ENCODE measurements at places on chromosomes 16 and 17. TPM values are rescaled to one million over a fixed set of nuclear protein-coding genes. Genes with fewer than 3 reads are reported as not detected.

SEZ6 gene
- total RNA-seq = 105 TPM

HS3ST2 gene
- 5.9 TPM for total RNA-seq

MT3 gene
- total RNA-seq = 5.6 TPM

CIAPIN1 gene
- 73.6 TPM for total RNA-seq

CDH8 gene
- 37.2 TPM for total RNA-seq

SNAI3 gene
- total RNA-seq = not detected

OR2C1 gene
- total RNA-seq = 0.94 TPM

TBX4 gene
- total RNA-seq = not detected

TNFSF13 gene
- total RNA-seq = 0.94 TPM

CNGB1 gene
- total RNA-seq = not detected

USP43 gene
- 6.6 TPM for total RNA-seq

PPP1R27 gene
- total RNA-seq = not detected

SGSH gene
- 7.2 TPM for total RNA-seq

VPS35L gene
- total RNA-seq = 54.5 TPM

CLEC19A gene
- total RNA-seq = 0.31 TPM

NPIPB8 gene
- not detected for total RNA-seq

TSC2 gene
- total RNA-seq = 148 TPM

GNGT2 gene
- total RNA-seq = not detected

RDM1 gene
- 0.94 TPM for total RNA-seq

ARHGAP44 gene
- 31.0 TPM for total RNA-seq

DNAAF8 gene
- 0.31 TPM for total RNA-seq

All from parietal lobe (tissue), 2 donors.